ENCODE measurements at places on chromosomes 16 and 17.

GRCh38 chr16:57622361-57623250, 5.8 kb upstream of the ADGRG1 start:
- DNase-seq = no peak

DNA sequence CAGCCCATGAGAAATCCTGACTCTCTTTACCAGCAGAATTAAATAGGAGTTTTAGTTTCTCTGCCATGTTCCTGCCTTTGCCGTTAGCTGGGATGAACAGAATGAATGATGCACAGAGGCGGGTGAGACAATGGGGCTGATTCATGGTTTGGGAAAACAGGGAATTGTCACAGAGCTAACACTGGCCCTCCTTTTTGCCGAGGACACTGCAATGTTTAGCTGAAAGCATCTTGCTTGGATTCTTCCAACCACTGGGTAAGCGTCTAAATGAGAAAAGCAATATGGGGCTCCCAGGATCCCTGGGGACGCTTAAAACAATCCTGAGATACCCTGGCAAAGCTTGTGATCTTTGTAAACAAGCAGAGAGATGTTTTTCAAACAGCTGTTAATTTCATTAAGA, 12.8 kb upstream of the PAFAH1B1 start:
- DNase-seq = no peak

GRCh38 chr17:27944546-27945332, 51.6 kb upstream of the LYRM9 start:
- DNase-seq = no peak

DNA sequence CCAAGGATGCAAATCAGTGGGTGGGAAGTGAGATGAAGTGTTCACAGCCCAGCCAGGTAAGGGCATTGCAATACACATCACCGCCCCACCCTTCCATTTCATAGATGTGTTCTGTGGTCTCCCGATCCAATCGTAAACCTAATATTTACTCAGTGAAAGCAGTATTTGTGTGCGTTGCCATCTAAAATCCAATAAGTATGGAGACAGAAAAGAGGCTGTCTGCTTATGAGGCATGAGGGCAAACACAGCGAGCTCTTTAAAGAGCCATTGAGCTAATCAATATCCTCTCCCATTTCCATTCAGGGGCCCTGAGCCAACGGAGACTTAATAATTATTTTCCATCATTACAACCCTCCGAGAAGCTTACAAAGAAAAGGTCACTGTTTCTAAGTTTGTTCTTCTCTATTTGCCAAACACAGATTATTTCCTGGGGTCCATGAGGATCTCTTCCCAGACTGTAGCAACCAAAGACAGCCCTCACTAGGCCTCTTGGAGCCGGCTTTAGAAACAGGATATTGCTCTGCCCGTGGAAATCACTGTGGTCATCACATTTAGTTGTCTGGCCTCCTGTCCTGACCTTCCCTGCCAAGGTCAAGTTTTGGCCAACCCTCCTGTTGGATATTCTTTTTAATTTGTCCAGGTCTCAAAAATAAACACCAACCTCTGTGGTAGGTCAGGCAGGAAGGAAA, 120.1 kb downstream of the SLC39A11 start:
- DNase-seq = no peak

GRCh38 chr16:2785101-2785991, 2.0 kb downstream of the PRSS33 start:
- DNase-seq = peak; percentile 39

- DNase-seq = no peak
Measured at GRCh38 chr17:65598746-65599145, 37.3 kb upstream of the AXIN2 start.

- no peak for DNase-seq
Measured at GRCh38 chr16:2749476-2749875, 3.0 kb upstream of the SRRM2 start.

- peak; percentile 61 for DNase-seq
Measured at GRCh38 chr17:32936894-32937500, 9.0 kb downstream of the TMEM98 start.

- DNase-seq = no peak
Measured at GRCh38 chr17:79217473-79218135, 143.0 kb downstream of the ENGASE start.

DNA sequence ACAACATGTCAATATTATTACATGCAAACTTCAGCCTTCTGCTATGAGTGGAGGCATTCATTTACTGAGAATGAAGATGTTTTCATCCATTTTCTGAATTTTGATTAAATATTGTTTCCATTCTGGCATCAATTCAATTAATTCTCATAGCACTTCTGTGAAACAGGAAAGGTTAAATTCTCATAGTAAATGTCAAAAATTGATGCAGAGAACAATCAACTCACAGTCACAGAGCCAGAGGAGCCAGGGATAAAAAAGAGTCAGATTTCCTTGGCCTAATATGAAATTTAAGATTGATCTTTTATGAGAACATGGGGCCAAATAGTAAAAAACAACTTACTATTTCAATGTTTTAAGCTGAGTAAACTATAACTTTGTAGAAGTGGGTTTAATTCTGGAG, 183.8 kb upstream of the AXIN2 start:
- no peak for DNase-seq

- no peak for DNase-seq
Measured at GRCh38 chr16:12675046-12675445, 128.6 kb downstream of the CPPED1 start.

DNA sequence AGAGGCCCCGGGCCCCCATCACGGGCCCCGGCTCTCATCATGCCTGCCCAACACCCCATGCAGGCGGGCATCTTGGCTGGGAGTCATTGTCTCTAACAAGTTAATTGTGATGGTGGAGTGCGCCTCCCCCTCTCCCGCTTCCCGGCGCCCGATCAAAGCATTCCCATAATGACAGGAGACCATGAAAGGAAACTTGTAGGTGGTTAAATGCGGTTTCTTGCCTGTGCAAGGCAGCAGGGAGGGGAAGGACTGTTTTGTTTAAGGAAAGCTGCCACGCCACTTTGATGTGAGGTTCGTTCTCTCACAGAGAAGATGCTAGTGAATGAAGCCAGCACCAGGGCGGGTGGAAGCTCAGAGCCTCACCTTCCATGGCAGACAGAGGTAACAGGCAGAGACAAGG, 45.4 kb downstream of the C16orf78 start:
- DNase-seq = no peak

DNA sequence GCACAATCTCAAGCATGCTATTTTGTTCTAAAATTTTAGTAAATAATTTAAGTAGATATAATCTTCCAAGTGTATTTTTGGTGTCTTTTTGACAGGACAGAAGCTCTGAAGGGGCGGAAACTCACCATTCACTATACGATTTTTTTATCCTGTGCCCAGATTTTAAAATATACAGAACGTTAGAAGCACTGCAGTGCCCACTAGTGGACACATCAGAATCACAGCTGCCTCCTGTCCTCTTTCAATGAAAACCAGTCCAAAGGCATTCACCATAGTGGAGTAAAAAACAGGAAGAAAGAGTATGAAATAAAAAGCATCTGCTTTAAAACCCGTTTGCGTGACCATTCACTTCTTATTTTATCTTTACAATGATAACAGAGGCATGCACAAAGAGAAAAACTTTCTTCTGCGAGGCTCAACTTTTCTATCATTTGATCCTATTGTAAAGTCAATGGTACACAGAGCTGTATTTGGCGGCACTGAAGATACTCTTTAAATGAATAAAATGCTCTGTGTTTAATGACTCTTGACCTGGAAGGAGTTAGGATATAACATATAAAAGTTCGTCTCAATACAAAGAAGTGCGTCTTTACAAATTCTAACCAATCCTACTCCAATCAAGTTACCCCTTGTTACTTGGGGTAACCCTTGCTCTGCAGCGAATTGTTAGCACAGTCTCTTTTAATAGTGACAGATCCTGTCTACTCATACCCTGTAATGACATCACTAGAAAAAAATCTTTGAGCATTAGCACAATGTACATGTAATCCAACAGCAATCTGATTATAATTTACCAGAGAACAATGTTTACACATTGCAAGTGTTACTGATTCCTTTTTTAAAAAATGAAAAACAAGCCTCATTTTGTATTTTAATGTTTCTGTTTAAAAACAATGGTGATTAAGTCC, 339.8 kb upstream of the PSMD7 start:
- peak; percentile 10 for DNase-seq

DNA sequence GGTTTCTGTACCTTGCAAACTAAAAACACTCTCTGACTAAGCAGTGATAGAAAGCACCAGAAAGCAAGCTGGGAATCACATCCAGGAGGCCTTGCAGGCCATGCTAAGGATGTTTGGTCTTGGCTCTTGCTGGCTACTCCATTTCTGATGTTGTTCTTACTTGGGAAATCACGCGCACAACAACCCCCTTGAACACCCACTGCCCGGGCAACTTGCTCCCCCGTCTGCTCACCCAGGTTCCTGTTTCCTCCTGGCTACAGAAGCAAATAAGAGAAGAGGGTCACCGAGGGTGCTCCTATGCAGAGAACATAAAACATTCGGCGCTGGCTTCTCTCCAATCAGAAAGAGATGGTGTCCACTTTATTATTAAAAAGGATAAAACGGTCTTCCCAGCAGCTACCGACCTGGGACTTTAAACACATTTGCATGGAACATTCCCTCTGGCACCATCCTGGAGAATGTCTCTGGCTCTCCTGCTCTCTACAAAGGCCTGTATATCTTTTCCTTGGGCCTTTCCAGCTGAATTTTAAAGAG, 271.2 kb upstream of the RPL38 start:
- no peak for DNase-seq

GRCh38 chr16:56475201-56475600, 23.8 kb downstream of the OGFOD1 start:
- no peak for DNase-seq

- no peak for DNase-seq
Measured at GRCh38 chr17:64269687-64270649, 6.9 kb upstream of the TEX2 start.

GRCh38 chr16:56525236-56525635, 5.4 kb upstream of the BBS2 start:
- DNase-seq = no peak

- DNase-seq = no peak
Measured at GRCh38 chr16:81863630-81864352, 84.7 kb downstream of the PLCG2 start.

- peak; percentile 50 for DNase-seq
Measured at GRCh38 chr16:813204-813915, 12.8 kb upstream of the GNG13 start.

- DNase-seq = peak; percentile 26
Measured at GRCh38 chr17:47981462-47981861, 10.5 kb downstream of the CDK5RAP3 start.

DNA sequence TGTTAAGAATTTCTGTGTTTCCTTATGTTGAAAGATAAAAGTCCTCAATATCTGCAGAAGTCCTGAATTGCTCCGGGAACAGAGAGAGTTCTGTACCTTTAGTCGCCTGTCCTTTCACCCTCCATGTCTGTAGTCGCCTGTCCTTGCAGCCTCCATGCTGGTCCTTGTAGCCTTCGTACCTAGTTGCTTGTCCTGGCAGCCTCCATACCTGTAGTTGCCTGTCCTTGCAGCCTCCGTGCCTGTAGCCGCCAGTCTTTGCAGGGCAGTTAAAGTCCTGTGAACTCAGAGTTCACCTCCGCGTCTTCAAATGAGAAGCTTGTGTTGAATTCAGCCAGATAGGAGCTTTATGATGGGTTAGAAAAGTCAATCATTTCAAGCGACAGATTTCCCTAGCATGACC, 19.5 kb upstream of the ITGAX start:
- DNase-seq = no peak

DNA sequence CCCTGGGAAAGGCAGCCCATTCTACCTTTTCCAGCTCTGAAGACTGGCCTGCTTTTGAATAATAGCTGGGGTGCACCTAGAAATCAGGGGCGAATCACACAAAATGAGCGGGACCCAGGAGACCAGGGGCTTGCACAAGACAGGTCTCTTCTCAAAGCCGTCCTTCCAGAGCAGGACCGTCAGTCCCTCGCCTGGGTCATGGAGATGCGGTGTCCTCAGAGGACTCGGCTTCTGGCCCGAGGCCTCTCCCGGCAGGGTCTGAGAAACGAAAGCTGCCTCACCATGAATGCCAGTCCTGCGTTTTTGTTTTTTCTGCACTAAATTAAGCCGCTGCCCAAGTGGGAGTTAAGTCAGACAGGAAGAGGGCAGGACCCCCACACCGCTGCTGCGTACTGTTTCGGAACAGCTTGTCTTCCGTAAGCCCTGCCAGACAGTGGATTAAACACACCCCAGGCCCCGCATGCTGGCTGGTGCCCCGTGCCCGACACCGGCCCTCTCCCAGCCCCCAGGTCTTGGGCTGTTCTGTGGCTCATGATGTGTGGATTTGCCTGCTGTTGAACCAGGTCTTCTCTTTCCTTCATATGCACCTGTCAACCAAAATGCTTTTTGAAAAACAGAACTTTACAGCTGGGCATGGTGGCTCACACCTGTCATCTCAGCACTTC, 142.1 kb upstream of the RPH3AL start:
- DNase-seq = no peak

DNA sequence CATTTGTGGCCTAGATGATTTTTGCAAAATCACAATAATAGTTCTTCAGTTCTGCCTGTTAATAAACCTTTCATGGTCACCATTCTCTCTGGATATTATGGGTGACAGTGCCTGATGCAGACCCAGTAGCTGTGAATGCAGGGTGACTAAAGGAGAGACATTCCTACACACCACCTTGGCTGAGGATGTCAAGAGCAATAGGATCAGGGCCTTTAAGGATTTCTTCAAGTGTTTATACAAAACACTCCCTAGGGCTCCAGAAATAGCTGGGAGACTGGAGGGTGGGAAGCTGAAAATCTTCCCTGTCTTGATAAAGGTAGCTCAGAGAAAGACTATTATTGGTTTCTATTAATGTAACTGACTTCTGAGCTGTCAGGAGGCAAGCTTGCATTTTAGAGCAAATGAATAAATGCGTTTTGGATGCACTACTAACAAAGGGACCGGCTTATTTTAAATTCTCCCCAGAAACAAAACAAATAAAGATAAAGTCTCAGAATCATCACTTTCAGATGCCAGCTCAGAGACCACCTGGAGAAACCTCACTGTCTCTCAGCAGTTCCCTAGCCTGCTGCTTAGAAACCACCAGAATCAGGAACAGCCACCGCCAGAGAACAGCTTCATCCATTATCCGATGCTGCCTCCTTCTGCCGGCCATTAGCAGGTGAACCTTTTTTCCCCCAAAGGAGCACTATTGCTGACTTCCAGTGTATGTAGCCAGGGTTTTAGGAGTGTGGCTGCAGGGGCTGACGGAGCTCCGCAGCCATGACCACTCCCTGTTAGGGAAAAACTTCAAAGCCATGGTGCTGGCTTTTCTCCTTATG, 171.4 kb upstream of the DYNLRB2 start:
- no peak for DNase-seq

DNA sequence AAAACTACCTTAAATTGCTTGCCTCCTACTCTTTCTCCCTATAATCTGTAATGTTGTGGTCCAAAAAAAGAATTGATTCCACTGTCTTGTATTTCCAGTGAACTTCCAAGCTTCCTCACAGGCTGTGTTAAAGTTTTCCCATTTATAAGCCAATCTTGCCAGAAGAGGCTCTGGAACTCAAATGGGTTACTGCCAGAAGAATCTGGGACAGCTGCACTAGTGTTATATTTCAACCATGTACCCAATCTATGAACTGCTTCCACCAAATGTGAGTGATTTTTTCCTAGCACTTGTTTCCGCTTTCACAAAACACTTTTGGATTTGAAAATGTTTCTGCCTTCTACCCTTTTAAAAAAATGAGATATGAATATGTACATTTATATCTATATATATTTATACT, 1.8 kb downstream of the CCDC43 start:
- DNase-seq = no peak

GRCh38 chr17:29167393-29168078, 12.7 kb downstream of the MYO18A start:
- DNase-seq = no peak

GRCh38 chr16:28528463-28528867, 10.3 kb downstream of the NUPR1 start:
- no peak for DNase-seq

Measured in CD4-positive, alpha-beta T cell treated with Interferon alpha-2 for 1 hour (primary cell).